ENCODE measurements at places on chromosomes 5 and 9.

GRCh38 chr9:98152526-98152925, 33.5 kb upstream of the TRIM14 start:
- no peak for DNase-seq

GRCh38 chr5:76947082-76947503, 5.8 kb upstream of the CRHBP start:
- DNase-seq = no peak

DNA sequence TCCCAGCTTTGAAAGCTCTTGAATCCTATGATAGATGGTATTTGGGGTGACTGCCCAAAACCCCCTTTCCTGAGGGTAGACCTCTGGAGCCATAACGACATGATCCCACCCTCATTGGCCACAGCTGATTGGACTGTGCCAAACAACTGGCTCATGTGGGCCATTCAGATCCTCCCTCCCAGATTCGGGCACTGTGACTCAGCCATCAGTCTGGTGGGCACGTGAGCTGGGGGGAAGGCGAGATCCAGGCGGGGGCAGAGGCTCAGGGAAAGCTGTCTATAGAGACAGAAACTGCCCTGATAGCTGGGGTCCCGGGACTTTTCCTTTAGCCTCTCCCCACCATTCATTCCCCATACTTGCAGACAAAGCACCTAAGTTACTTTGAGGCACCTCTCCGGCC, 15.1 kb upstream of the NCS1 start:
- DNase-seq = no peak

DNA sequence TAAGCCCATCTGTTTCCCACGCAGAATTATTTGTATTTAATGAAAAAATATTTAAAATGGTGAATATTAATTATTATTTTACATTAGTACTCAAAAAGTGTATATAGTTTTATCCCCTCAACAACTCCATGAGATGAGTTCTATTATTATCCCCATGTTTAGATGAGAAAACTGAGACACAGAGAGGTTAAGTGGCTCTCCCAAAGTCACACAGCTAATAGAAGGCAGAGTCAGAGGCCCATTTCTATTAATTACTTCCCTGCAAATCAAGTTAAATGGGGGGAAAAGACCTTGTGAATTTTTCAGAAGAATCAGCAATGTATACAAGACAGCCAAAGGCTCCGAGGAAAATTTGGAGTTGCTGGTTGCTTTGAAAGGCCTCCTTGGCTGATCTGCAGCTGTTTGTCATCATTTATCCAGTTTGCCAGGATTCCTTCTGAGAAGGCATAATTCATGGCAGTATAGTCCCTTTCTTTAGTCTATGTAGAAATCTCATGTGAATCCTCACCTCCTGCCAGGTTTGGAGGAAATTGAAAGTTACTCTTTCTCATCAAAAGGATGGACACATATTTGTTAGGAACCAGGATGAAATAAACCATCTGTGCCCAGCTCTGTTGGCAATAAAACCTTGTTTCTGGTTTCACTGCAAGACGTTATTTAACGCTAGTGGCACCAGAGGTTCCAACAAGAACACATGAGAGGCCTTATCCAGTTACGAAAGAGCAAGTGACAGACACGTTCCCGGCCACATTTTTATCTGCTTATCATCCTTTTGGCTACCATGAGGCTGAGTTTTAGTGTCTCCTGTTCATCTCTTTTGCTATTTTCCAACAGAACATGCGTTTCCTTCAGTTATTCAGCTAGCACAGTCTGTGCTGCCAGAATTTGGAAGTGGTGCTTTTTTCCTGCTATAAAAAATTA, 621 bp downstream of the FYB1 start:
- DNase-seq = no peak

GRCh38 chr5:56698463-56699381, 116.6 kb upstream of the MAP3K1 start:
- no peak for DNase-seq

- DNase-seq = peak; percentile 10
Measured at GRCh38 chr5:124264499-124264898, 481.9 kb downstream of the ZNF608 start.

DNA sequence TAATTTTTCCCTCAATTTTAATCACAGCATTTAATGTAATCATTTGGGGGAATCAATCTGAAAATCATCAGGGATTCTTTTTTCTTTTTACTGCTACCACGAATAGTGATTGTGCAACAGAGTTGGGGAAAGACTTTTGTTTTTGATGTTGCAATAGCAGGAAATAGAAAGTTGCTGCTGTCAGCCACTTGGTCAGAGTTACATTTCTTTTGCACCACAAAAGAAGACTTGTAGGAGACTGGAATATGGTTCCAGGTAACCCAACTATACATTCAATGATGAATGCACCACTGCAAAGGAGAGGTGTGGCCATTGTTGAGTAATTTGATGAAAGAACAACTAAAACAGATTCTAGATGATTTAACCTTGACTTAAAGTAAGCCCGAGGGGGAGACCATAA, 46.3 kb upstream of the PALM2AKAP2 start:
- DNase-seq = peak; percentile 54

DNA sequence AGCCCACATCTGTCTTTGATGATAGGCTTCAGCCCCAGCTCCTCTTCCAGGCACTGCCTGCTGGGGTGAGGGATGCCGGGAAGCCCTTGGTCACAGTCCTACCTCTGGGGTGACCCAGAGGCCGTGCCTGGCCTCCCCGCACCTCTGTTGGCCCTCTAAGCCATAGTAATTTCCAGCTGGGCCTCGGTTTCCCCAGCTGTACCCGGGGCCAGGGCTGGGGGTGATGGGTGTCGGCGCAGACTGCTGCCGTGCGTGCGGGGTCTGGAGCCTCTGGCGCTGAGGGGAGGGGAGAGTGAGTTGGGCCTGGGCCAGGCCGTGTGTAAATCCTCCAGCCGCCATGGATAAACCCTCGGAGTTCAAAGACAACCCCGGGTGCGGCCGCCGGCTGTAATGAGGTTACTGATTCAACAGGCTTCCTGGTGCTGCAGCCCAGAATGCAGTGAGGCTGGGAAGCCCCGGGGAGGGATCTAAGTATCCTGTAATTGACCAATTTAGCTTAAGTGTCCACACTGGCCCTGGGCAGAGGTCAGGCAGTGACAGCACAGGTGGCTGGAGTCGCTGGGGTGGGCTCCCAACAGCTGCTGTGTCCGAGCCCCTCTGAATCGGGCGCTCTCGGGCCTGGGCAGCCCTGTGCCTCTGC, 7.1 kb downstream of the RXRA start:
- no peak for DNase-seq

- no peak for DNase-seq
Measured at GRCh38 chr9:127119320-127119709, 3.1 kb downstream of the ANGPTL2 start.

DNA sequence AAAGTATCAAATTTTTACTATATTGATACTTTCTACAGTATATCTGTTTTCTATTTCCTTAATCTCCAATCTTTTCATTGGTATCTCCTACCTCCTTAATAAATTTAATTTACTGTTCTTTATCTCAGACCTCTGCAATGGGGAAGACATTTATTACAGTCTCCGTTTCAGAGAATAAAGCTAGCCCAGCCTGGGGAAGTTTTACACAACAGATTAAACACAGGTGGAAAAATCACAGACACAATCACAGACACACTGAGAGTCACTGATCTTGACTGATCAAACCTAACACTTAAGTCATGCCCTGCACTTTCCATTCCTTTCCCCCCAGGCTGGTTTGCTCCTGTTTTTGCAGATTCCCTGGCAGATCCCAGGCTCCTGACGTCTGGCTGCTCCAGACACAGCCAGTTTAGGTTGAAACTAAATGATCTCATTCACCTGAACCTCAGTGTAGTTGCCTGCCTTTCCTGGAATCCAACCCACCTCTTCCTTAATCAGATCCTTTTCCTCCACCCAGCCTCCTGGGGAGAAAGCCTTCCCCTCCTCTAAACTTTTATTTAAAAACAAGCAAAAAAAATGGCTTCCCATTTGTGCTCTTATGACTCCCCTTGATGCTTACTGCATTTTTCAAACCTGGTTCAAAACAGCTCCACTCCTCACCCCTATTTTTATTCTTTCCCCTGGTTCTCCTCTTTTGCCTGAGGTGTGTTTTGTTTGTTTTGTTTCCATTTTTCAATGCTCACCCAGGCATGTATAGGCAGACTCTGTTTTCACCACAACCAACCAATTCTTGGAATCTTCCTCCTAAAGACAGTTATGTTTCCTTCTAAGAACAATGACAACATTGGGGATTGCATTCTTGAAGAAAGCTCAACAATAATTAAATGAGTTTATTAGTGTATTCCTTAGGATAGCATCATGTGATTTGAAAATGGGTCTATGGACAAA, 29.5 kb upstream of the OSMR start:
- DNase-seq = peak; percentile 10

DNA sequence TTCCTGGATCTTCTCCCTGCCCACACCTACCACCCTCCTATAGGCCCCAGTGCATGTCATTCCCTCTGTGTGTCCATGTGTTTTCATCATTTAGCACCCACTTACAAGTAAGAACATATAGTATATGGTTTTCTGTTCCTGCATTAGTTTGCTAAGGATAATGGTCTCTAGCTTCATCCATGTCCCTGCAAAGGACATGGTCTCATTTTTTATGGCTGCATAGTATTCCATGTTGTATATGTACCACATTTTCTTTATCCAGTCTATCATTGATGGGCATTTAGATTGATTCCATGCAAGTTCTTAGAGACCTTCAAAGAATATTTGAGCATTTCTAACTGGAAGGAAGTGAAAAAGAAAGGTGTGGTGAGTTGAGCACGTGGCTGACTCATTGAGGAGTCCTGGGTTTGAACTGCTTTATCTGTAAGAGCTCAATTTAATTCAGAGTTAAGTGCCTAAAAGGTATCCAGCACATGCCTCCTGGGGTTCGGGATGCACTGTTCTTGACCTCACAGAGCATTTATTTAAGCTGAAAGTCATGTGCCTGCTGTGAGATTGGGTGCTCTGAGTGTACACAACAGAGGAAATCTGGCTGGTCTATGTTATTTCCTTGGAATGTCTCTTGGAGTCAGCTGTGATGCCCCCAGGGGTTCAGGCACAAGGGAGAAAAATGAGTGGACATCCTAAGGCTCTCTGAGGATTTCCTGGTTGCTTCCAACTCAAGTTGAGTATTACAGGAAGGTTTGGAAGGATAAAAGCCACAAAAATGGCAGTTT, 56.4 kb downstream of the SH3GL2 start:
- peak; percentile 97 for DNase-seq

DNA sequence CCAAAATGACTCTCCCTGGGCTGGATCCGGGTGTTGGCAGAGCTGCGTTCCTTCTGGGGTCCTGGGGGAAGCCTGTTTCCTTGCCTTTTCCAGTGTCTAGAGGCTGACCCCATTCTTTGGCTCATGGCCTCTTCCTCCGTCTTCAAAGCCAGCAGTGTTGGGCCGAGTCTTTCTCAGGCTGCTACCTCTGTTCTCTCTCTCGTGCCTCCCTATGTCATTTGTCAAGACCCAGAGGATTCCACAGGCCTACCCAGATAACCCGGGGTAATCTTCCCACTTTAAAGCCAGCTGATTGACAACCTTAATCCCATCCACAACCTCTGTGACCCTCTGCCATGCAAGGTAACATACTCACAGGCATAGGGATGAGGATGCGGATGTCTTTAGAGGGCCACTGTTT, 55.0 kb upstream of the KCNMB1 start:
- DNase-seq = no peak

DNA sequence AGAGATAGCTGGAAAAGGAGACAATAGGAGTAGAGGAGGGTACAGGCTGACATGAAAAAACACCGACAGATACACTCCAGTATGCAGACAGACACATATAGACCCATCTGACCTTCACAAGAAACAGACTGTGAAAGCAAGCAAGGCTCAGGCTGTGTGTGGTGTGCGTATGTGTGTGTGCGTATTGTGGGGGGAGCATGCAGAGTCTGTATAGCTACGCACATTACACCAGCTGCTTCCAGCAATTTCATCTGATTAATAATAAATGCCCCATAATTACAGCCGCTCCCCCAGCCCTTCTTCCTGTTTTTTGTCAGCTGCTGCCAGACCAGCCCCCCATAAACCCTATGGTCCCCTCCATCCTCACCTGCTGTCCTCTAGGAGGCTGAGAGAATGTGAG, 6.7 kb downstream of the CNTFR start:
- DNase-seq = no peak

GRCh38 chr5:1685066-1685465, 114.6 kb downstream of the MRPL36 start:
- DNase-seq = no peak

Measured in M059J (cell line).